ENCODE measurements at places on chromosomes 11 and 22.

DNA sequence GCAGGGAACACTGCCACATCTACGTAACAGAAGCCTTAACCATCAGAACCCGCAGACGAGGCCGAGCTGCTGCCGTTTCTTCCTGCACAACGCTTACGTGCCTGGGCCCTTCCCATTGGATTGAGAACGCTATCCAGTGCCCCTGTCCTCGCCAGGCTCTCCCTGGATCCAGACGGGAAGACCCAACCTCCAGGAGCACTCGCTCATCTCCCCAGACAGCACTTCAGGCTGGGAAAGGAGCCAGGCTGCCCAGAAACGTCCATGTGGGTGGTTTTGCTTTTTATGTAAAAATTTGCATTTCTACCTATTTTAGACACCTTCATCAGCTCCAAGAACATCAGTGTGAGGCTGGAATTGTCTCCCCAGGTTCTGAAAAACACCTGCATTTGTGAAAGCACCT is 7.3 kb upstream of the CRYBB3 start:
- DNase-seq: no peak

GRCh38 chr22:37552524-37553163 is 7.6 kb upstream of the CDC42EP1 start:
- DNase-seq: no peak

DNA sequence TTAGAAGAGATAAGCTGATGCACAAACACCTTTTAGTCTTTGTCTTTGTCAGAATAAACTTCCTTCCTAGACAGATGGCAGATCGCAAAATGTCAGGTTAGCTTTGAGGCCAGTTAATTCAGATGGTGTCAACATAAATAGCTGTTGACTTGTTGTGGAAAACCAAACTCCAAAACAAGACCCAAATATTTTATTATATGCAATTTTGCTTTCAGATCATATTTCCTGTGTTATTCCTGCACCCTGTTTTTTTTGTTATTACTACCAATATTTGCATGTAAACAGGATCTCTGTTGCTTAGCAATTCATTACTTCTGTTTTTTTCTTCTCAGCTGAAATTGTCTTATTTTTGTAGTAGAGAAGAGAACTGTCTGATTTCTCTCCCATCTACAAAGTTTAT is 316.0 kb downstream of the ETS1 start:
- no peak for DNase-seq

GRCh38 chr11:46564459-46564858 is 29.4 kb downstream of the AMBRA1 start:
- no peak for DNase-seq

DNA sequence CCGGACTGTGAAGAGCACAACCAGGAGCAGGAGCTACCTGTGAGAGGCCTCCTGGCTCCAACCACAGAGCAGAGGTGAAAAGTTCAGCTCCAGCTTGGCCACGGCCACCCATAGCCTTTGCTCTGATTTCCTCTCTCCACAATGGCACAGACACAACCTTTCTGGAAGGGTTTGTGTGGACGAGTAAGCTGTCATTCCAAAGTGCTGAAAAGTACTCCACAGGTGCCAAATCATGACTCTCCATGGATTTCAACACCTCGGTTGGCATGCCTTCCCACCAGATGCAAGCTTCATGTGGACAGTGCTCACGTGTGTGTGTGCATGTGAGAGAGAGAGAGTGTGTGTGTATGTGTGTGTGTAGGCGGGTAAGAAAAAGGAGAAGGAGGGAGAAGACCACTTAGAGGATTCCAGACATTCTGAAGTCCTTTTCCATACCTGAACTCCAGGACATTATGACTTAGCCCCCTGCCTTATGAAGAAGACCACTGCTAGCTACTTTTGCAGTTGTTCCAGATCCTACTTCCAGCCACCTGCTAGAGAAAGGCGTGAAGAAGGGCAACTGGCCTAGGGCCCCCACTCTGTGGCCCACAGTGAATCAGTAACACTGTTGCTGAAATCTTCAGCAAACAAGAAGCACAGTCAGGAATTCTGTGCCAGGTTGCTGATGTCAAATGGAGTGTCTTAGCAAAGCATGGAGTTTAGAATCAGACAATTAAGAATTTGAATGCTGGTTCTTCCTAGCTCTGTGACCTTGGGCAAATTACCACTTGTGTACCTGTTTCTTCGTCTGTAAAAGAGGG is 13.9 kb upstream of the NAV2 start:
- no peak for DNase-seq

DNA sequence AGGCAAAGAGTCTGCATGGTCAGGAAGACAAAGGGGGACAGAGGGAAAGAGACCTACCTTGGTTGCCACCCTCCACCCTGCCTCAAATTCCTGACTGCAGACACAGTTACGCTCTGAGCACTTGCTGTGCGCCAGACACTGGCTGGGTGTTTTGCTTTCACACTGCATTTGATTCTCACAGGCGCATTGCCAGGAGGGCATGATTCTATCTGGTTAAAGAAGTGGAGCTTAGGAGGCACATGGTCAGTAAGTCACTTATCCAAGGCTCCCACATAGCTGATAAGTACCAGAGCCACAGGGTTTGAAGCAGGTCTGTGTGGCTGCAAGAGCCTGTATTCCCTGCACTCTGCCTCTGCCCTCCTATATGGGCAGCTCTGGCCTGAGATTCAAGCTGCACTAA is 103.9 kb downstream of the TIMP3 start:
- DNase-seq: no peak

- DNase-seq: no peak
Measured at GRCh38 chr11:1168256-1168655, 10.5 kb downstream of the MUC5AC start.

- DNase-seq: no peak
Measured at GRCh38 chr22:32123657-32124056, 35.4 kb downstream of the C22orf42 start.

DNA sequence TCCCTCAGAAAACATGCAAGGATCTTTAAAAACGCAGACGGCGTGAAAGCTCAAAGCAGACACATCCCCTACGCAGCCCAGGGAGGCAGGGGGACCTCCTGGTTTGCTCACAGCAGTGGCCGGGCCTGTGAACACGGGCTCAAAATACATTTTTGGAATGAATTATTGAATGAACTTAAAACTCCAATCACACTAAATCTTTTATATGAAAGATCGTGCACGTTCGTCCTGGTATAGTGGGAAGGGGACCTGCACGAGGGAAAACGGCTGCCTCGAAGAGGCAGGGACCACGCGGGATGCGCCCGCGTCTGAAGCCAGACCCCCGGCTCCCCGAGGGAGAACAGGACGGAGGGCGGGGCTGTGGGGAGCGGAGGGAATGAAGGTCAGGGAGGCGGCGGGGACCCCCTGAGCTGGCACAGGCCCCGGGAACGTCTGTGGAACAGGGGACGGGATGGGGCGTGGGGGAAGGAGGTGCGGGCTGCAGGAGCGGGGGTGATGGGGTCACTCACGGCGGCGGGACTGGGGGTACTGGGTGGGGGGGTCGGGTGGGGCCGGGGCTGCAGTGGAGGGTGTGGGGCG is 1.3 kb upstream of the PANX2 start:
- DNase-seq: no peak

DNA sequence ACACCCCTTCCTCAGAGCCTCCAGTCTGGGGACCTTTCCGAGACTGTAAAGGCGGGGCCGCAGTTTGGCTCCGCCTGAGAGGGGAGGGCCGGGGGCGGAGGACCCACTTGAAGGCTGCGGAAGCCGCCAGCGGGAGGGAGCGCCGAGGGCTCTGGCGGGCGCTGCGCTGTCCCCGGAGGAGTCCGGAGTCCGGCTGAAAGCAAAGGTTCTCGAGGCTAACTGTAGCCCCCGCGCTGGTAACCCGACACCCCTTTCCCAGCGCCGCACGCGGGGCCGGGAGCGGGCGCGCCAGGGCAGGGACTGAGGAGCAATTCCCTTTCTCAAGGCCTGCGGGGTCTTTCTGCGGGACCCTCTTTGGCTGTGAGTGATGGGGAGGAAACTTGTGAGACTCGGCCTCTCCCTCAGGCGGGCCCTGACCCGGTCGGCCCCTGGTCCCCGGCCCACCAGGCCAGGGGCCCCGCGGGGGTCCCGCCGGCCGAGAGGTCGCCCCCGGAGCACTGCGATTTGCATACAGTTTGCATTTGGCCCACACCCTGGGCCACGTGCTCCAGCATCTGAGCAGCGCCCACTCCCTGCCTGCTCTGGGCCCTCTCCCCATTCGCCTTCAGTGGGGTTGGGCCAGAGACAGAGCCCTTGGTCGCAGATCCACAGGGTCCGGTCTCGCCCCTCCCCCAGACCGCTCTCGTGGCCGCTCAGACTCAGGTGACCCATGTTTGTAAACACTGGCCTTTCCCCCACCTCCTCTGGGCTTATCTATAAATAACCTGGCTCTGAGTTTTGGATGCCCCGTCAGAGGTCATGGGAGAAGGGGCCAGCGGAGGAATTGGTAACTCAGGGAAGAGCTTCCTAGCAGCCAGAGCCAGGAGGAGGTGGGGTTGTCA is 519 bp upstream of the ART5 start:
- DNase-seq: peak; percentile 77

GRCh38 chr22:29756341-29756740 is 10.5 kb downstream of the ZMAT5 start:
- no peak for DNase-seq

- DNase-seq: no peak
Measured at GRCh38 chr11:131833366-131833765, 463.0 kb downstream of the NTM start.

GRCh38 chr11:20310137-20310536 is 53.4 kb upstream of the HTATIP2 start:
- no peak for DNase-seq
